ENCODE measurements at places on chromosomes 4 and X. TPM values are rescaled to one million over a fixed set of nuclear protein-coding genes. Genes with fewer than 3 reads are reported as not detected.

TEX11 gene
- total RNA-seq, result not detected

APOOL gene
- total RNA-seq, result 15.4 TPM

RTL3 gene
- total RNA-seq, result not detected

POLR2B gene
- total RNA-seq, result 95.5 TPM

PLAC1 gene
- 0.72 TPM for total RNA-seq

RAB33B gene
- total RNA-seq, result 11.4 TPM

BCAP31 gene
- total RNA-seq, result 282 TPM

IGFBP7 gene
- 7.6 TPM for total RNA-seq

CD40LG gene
- not detected for total RNA-seq

CCNG2 gene
- 67.0 TPM for total RNA-seq

ALAS2 gene
- not detected for total RNA-seq

SPATA18 gene
- total RNA-seq, result 17.3 TPM

SHROOM3 gene
- 7.9 TPM for total RNA-seq

TBX22 gene
- 0.36 TPM for total RNA-seq

IL9R gene
- 0.38 TPM for total RNA-seq

ZNF185 gene
- total RNA-seq, result 2.1 TPM

TKTL2 gene
- total RNA-seq, result not detected

KLKB1 gene
- total RNA-seq, result 0.46 TPM

PRDM8 gene
- 30.5 TPM for total RNA-seq

TEX13D gene
- total RNA-seq, result not detected

CT83 gene
- not detected for total RNA-seq

GLRB gene
- total RNA-seq, result 1.0 TPM

PTCHD1 gene
- 0.87 TPM for total RNA-seq

ENPP6 gene
- total RNA-seq, result 0.41 TPM

MED14 gene
- 57.6 TPM for total RNA-seq

DGKK gene
- total RNA-seq, result 0.49 TPM

MAGEA4 gene
- 0.23 TPM for total RNA-seq

ARMCX4 gene
- total RNA-seq, result 17.9 TPM

NAA15 gene
- 37.8 TPM for total RNA-seq

FMR1NB gene
- not detected for total RNA-seq

CTAG2 gene
- not detected for total RNA-seq

FAM114A1 gene
- 27.0 TPM for total RNA-seq
